ENCODE measurements at places on chromosomes 16 and 17.

DNA sequence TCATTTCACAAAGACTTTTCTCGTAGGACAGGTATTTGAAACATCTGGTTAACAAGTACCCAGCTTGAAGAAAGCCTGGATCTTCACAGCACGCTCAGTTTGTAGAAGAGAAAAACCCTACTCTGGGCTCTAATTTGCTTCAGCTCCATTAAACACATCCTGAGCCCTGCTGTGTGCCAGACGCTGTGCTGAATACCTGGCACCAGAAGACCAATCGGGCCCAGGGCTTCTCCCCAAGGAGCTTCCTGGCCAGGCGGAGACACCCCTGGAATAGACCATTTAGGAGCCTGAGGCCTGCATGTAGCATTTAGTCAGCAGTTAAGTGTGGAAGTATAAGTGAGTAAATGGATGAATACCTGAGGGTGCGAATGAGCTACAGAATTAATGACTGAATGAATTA, 8.9 kb upstream of the ABAT start:
- DNase-seq: no peak

DNA sequence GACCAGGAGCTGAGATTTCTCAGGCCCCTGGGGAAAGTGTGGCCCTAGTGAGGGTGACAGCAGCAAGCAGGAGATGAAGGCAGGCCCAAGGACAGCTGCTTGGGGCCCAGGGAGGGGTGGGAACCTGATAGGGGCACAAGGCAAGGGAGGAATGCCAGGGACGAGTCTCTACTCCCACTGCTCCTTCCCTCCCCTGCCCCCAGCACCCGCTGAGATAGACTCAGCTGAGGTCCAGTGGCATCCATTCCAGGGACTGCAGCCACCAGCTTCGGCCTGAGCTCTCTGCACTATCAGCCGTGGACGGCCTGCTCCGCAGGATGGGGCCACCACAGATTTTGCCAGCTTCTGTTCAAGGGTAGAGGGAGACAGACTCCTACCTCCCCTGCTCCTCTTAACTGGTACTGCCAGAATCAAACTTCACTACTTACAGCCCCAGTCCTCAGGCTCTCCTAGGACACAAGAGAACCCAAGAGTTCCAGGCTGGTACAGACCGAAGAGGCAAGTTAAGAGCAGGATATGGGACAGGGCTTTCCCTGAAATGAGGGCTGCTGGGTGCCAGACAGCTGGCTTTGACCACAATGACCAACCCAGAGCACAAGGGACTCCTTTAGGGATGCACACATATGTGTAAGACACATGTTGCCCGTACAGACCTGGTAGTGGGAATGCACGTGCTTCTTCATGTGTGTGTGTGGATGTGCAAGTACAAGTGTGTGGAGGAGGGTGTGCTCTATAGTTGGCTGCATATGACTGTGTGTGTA, 5.5 kb downstream of the CACNB1 start:
- no peak for DNase-seq

GRCh38 chr17:72517413-72518158, 396.8 kb downstream of the SOX9 start:
- DNase-seq: no peak

DNA sequence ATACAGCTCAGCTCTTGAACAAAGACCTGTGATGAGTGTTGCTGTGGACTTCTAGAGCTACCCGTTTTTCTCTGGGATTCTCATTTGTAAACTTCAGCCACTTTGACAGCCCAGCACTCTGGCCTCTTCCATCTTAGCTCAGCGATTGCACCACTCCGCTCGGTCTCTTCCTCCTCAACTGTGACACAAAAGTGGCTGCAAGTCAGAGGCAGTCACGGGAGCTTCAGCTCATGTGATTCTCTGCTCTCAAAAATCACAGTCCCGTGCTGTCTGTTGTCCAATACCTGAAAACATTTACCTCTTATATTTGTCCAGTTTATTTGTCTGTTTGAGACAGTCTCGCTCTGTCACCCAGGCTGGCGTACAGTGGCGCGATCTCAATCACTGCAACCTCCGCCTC, 75.7 kb upstream of the DNAH17 start:
- no peak for DNase-seq

GRCh38 chr17:17537311-17538099, 41.3 kb upstream of the RASD1 start:
- no peak for DNase-seq

- DNase-seq: no peak
Measured at GRCh38 chr17:79280866-79281572, 206.4 kb downstream of the ENGASE start.
